ENCODE measurements at places on chromosomes 3 and 15.

- DNase-seq = no peak
Measured at GRCh38 chr3:51711352-51712037, 4.6 kb downstream of the GRM2 start.

GRCh38 chr3:64290864-64291263 is 65.6 kb upstream of the PRICKLE2 start:
- DNase-seq = no peak

GRCh38 chr3:196537319-196537984 is 22.3 kb upstream of the SMCO1 start:
- no peak for DNase-seq

DNA sequence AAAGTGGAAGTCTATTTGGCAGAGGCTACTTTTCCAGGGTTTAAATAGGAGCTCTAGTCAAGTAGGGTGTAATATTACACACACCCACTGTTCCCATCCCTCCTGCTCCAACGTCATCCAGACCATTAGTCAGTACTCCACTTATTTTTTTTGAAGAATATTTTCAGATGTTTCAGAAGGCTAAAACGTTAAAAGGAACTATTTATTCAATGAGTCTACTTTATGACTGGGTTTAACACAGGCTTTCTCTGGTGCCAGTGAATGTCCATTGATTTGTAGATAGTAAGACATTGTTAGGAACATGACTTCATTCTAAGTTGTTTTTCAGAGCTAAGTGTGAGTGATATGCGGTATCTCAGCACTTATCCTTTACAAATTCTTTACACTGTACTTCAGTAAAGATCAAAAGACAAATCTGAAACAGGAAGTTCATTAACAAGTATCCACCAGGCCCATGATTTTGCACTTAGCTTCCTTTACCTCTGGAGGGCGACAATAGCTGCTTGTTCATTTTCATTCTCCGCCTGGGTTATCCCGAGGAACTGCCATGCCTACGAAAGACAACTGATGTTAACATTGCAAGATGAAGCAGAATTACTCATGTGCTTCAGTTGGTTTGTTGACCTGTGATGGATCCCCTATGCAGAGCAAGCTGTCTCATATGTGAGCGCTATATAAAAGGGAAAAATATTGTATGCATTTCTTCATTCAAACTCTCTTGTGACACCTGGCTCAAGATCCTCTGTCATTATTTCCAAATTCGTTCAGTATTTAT is 158.7 kb downstream of the USP13 start:
- peak; percentile 65 for DNase-seq

DNA sequence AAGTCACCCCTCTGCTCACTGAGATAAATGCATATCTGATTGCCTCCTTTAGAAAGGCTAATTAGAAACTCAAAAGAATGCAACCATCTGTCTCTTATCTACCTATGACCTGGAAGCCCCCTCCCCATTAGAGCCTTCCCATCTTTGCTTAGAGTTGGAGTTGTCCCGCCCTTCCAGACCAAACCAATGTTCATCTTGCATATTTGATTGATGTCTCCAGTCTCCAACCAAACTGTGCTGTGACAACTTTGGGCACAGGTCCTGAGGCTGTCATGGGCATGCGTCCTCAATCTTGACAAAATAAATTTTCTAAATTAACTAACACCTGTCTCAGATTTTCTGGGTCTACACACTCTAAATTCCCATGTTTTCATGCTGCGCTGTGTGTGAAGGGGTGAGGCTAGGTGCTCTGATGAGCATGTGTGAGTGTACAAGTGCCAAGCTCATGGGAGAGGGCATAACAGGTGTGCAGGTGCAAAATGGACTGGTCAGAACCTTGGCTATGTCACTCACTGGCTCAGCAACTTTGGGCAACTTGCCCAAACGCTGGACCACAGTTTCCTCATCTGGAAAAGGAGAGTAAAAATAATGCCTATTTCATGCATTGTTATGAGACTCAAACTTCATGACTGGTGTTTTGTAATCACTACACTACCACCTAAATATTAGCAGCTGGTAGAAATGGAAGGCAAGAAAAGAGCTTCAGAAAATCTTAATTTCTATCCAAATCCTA is 7.2 kb downstream of the DAPK2 start:
- DNase-seq = no peak

DNA sequence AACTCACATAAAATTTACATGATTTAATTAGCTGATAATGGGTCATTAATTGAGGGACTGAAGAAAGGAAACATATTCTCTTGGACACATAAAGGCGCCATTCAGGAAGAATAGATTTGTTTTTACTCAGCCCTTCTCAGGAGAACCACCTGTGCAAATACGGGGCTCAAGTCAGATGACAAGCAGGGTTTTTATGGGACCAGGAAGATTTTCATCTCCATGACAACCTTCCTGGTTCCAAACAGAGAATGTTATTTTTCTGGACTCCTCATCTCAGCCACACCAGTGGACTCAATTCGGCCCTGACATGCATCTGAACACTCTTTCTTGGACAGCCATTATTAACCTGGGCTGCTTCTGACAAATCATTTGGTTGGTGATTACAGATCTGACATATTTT is 120.5 kb downstream of the PDZRN3 start:
- DNase-seq = no peak

DNA sequence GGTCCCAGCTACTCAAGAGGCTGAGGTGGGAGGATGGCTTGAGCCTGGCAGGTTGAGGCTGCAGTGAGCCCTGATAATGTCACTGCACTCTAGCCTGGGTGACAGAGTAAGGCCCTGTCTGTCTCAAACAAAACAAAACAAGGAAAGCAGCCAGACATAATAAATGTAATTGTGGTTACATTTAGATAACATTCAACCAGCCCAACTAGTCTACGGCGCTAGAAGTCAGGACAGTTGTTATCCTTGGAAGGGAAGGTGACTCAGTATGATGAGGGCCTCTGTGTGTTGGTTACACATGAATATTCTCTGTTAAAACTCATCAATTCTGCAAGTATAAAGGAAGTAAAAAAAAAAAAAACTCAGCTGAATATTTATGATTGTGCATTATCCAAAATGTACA is 27.0 kb upstream of the CSPG5 start:
- DNase-seq = peak; percentile 55

GRCh38 chr3:143753006-143753405 is 95.3 kb downstream of the SLC9A9 start:
- no peak for DNase-seq
